Thoracic aorta (tissue), 2 donors: ENCODE measurements at places on chromosomes 12 and 14.

GRCh38 chr14:96554315-96554910 is 52.2 kb downstream of the PAPOLA start:
- DNase-seq, result no peak

DNA sequence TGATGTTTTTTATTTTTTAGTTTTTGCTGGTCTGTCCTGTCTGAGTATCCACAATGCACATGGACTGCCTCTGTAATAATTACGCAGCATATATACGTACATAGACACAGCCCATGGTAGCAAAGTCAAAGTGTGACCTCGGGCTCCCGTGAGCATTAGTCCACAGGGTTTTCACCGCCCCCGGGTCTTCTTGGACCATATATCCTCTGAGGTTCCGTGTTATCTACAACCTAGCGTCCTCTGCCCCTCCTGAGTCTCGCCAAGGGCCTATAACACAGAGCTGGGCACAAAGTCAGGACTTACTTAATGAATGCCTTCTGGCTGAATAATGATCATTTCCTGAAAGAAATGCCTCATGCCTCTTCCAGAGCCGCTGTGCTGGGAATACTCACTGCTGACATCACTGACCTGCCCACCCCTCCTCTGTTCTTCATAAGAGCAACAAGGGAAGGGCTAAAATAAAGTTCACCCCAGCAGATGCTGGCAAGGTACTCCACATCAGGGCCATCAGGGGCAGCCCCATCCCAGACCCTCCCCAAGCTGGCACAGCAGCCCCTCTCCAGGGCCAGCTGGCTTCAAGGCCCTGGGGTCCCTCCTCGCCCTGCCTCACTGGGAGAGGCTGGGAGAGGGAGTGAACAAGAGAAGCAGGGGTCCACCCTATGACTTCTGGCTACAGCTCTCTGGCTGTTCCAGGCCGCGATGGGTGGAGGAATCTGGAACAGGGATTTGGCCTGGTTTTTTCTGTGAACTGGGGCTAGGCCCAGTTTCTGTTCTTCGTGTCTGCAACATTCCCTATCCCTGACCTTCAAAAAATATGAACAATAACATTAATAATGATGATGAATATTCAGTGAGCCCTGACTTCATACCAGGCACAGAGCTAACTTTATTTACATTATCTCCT is 7.9 kb downstream of the HDAC7 start:
- DNase-seq, result peak; percentile 78

- DNase-seq, result no peak
Observed at GRCh38 chr14:106210650-106211049, 684.3 kb downstream of the TMEM121 start.

DNA sequence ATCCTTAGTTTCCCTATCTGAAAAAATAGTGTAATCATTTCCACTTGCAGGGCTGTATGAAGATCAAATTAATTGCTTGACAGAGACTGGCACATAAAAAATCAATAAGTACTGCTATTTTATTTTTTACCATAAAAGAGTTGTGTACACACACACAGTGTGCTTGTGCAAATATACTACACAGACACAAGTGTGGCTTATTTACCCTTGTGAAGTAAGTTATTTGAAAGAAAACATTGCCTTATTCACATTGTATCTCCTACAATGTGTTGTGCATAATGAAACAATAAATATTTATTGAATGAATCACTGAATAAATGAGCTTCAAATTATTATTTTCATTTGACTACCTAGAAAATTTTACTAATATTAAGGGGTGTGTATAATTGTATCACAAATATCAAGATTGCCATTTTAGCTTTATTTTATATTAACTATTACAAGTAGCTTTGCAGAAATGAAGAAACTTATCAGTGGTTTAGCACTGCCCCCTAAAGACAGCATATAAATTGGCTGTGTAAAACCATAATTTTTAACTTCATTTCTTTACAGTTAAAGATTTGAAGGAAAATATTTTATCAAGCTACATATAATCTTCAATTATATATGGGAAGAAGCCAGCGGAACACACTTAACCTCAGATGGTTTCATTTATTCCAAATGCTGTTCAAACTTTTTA is 11.3 kb downstream of the GARIN6 start:
- DNase-seq, result no peak

- no peak for DNase-seq
Observed at GRCh38 chr12:105942281-105942680, 196.5 kb downstream of the NUAK1 start.

DNA sequence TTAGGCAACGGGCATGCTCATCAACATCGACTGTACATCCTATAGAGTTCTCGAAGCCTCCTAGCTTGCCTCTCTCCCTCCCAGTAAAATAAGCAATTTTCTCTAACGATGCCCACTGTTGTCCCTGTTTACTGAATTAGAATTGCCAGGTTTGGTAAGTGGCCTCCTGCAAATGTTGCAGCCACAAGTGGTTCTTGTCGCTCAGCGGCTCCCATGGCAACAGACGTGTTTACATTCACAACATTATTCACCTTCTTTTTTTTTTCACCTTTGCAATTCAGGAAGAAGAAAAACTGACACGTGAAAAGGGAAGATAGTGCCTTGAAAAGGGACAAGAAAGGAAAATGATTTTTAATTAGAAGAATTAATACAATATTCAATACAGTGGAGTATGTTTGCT is 100.9 kb upstream of the PKP2 start:
- DNase-seq, result no peak

- no peak for DNase-seq
Observed at GRCh38 chr14:35741345-35742031, 67.6 kb downstream of the RALGAPA1 start.

GRCh38 chr14:64855721-64856528 is 23.8 kb downstream of the SPTB start:
- DNase-seq, result no peak

DNA sequence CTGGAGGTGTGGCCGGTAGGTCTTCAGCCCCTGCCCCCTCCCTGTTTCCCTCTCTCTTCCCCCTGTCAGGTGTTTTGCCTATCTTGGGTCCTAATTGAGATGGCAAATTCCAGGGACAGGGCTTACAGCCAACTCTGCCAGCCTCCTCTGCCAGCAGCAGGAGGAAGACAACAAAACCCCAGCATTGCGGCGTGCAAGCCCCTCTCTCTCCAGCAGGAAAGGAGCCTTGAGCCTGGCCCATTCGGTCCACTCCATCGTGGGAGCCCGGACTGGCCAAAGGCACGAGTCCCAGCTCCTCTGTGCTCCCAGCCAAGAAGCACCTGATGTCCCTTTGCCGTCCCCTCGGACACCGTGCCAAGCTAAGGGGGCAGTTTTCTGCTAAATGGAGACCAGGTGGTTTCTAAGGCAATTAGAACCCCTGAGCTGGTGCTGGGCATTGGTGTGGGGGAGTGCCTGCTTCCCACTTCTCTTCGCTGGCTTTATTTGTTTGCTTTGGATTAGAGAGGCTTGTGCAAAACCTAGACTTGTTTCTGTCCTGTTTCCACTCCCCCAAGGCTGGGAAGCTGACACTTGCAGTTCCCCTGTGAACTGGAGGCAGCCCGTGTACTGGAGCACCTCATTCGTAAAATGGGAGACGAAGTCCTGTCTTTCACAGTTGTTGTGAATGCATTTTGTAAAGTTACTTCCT is 57.1 kb upstream of the LHX5 start:
- DNase-seq, result no peak

DNA sequence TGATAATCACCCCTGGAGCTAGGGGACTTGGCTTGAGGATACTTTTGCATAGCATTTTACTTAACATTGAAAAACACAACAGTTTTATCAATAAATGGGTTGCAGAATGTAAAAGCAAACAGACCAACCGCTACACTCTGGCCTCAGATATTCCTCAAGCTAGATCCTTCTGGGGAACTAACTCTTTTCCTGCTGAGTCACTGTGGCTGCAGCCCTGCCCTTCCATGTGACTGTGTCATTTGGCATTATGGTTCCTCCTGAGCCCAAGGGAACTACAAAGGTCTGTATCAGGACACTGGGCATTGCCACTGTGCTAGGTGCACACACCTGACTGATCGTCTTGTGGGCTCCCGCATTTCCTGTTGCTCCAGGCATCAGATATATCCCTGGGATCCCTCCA is 56.6 kb downstream of the TTC9 start:
- no peak for DNase-seq

DNA sequence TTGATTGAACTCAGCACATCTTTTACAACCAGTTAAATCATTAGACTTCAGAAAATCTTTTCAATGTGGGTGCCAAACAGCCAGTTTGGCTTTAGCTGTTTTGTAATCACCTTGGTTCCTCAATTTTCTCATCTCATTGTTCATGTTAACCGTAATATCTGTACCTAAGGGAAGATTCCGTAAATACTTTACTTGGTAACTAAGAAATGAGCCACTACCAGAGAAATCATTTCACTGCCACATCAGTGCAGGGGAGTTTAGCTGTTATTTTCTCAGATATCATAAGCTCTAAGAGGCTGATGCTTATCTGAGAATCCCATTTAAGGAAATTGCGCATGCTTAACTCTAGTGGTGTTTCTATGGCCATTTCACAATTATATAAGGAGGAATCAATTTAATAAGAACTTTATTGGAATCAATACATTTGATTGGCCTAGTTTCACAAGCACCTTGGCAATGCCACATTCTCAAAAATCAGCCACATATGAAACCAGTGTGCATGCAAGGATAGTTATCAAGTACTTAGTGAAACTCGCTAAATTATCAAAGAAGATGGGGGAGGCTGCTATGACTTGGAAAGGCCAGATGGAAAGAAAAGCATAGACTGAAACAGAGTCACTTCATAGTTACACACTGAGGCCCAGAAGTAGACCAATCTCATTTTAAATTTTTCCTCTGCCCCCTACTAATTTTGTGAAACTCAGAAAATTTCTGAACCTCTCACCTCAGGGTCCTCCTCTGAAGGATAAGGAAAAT is 28.1 kb upstream of the IL22 start:
- DNase-seq, result no peak

DNA sequence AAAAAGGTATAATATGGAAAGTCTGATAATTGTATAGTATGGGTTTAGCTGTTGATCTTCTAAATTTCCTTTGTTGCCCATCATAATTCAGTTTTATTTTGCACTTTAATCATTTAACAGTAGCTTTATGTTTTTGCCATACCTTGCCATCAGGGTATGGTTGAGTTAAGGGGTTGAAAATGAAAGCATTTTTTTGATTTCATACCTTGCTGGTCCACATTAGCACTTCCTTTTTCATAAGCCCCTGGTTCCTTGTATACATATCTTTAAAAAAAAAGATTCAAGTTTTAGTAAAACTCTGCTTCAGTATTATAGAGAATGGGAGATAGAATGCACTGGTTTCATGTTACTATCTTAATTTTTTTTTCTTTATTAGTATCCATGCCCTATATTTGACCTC is 71.1 kb downstream of the MIPOL1 start:
- no peak for DNase-seq

- DNase-seq, result no peak
Observed at GRCh38 chr12:84912198-84913128, at the start of gene SLC6A15. TSS of gene SLC6A15 (minus strand) at chr12:84912799. CDS start at chr12:84892120, 20,679 bp downstream.

GRCh38 chr12:56042843-56043242 is 1.1 kb downstream of the RPS26 start:
- no peak for DNase-seq
